ENCODE measurements at places on chromosomes 13 and 19. TPM values are rescaled to one million over a fixed set of nuclear protein-coding genes. Genes with fewer than 3 reads are reported as not detected.

GRCh38 chr19:18523841-18524240 lies 2.0 kb upstream of the ELL start:
- DNase-seq, result no peak

- DNase-seq, result no peak
These were observed 15.8 kb upstream of the PTPRS start for GRCh38 chr19:5356428-5356827.

DNA sequence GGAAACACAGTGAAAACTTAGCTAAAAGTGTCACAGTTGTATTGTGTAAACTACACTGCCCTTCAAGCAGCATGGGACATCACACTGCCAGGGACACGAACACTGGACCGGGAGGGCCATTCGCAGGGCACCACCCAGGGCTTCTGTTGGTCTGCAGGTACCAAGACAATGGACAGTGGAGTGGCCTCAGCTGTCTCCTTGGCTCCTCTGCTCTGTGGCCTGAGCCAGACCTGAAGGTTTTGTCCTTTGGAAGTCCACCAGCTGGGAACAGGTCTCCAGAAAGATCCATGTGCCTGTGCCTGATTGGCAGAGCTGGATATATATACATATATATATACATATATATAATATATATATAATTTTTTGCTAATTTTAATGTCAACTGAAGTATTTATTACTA lies 149.8 kb downstream of the ZNF536 start:
- DNase-seq, result no peak

- no peak for DNase-seq
These were observed 5.0 kb downstream of the WASF3 start for GRCh38 chr13:26562512-26562890.

ZNF585A gene
- 5.8 TPM for total RNA-seq

ATCAY gene
- total RNA-seq, result 0.42 TPM
